ENCODE measurements at places on chromosomes 6 and 20. TPM values are rescaled to one million over a fixed set of nuclear protein-coding genes. Genes with fewer than 3 reads are reported as not detected.

The HNF4A gene
- polyA plus RNA-seq, result 51.7 TPM

The HLA-DPA1 gene
- polyA plus RNA-seq, result 19.7 TPM

The TPX2 gene
- 61.1 TPM for polyA plus RNA-seq

The CALHM6 gene
- polyA plus RNA-seq, result 6.6 TPM

The OPN5 gene
- 0.72 TPM for polyA plus RNA-seq

DNA sequence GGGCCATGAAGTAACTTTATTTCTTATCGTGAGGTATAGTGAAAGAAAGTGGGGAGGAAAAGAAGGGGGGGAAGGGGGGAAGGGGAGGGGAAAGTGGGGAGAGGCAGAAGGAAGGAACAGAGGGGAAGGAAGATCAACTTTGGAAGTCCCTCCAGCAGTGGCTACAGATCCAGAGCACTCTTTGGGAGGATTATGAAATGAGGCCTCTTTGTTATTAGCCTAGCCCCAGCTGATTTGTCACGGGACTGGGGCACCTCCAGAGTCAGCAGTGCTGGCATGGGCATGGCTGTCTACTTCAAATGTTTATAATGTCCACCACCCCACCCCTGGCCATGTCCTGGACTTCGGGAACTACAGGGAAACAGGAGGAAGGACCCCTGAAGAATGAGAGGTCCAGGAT, 7.6 kb downstream of the MOCS1 start:
- no peak for DNase-seq

- DNase-seq, result no peak
Observed at GRCh38 chr6:107629548-107630129, 139.7 kb downstream of the SOBP start.

GRCh38 chr6:53579338-53579737, 34.4 kb upstream of the GCLC start:
- no peak for DNase-seq

Data from renal cortex interstitium (tissue), 15 donors.